ENCODE measurements at places on chromosomes 12 and 14.
A peak's percentile ranks its signal among the peaks of the same experiment; 100 is the strongest.

- no peak for DNase-seq
Measured at GRCh38 chr12:123398550-123399254, 14.8 kb downstream of the KMT5A start.

DNA sequence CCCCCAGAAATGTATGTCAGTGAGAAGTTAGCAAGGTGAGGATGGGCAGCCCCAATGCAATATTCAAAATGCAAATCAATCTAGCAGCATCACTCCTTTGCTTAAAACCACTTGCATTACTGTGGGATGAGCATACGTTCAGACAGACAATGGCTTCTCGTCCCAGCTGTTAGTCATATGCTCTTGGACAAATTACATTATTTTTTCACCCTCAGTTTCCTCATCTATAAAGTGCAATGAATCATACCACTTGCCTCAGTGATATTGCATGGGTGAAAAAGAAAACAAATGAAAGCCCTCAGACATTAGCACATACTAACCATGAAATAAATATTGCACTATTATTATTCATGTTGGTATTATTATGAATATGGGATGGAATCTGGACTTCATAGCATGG is 132.3 kb downstream of the C12orf75 start:
- no peak for DNase-seq

GRCh38 chr12:102562836-102563425 is 82.6 kb upstream of the IGF1 start:
- no peak for DNase-seq

- no peak for DNase-seq
Measured at GRCh38 chr14:62946221-62946620, 99.0 kb downstream of the KCNH5 start.

DNA sequence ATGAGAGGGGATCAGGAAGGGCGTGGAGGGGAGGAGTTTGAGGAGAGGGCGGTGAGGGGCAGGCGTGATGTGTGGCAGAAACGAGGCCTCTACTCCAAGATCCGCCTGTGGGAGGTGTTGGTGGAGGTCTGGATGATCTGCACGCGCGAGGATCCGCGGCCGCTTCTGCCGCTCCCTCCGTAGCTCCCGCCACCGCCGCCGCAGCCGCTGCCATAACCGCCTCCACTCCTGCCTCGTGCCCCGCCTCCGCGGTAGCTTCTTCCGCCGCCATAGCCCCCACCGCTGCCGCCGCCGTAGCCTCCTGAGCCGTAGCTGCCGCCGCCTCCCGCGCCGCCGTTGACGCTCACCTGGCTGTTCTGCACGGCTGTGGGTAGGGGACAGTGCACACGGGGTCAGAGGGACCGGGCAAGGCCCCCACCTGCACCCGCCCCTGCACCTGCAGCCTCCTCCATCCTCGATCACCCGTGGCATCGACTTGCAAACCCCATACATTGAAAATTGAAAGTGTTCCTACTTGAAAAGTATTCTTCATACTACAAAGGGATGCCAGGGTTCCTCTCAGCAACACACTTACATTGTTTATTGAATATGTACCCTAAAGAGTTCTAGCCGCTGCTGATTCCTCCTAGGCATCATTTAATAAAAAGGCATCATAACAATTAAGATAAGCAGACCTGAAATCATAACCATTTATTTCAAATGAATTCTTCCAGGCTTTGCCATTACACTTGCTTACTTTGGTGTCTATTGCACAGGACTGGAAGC is 11.1 kb upstream of the KRT1 start:
- peak; percentile 22 for DNase-seq

GRCh38 chr12:6424008-6424347 is 20.8 kb upstream of the CD27 start:
- no peak for DNase-seq

- no peak for DNase-seq
Measured at GRCh38 chr12:79020106-79020505, 155.5 kb downstream of the SYT1 start.

Data from stimulated activated CD4-positive, alpha-beta T cell treated with anti-CD3 and anti-CD28 coated beads, Interleukin-2, amount 100 ng/mL, for 48 hours (primary cell).